ENCODE measurements at places on chromosomes 11 and 22.

DNA sequence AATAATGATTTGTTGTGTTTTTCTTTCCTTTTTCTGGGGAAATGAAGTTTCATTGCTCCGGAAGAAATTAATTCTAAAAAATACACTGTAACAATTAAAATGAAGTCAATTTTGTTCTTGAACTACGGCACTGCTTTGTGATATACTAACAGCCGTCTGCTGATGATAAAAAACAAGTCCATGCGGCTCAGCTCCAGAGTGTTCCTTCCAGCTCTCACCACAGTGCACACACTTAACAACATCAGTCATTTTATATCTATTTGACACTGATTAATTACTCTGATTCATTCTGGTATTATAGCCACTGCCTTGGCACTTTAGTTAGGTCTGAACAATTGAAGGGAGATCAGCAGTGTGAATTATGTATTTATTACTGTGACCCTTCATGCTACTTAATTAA is 97.4 kb upstream of the SLC6A5 start:
- DNase-seq, result no peak

DNA sequence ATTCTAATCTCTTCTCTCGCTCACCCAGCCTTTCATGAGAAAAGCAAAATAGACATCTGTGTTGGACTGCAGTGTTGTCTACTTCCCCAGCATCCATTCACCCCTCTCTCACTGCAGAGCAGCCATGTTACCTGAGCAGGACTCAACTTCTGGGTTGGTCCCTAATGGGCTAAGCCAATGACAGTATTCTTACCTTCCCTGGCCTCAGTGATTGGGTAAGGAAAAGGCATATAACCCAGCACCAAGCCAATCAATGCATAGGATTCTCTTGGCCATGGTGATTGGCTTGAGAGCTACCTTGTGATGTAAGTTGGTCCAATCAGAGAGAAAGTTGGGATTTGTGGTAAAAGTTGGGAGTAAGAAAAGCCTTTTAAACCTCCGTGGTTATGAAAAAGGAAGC is 99.8 kb upstream of the NECTIN1 start:
- no peak for DNase-seq

GRCh38 chr11:88353835-88354496 is 16.4 kb upstream of the CTSC start:
- DNase-seq, result no peak

GRCh38 chr11:126474220-126474619 is 118.7 kb downstream of the ST3GAL4 start:
- no peak for DNase-seq

DNA sequence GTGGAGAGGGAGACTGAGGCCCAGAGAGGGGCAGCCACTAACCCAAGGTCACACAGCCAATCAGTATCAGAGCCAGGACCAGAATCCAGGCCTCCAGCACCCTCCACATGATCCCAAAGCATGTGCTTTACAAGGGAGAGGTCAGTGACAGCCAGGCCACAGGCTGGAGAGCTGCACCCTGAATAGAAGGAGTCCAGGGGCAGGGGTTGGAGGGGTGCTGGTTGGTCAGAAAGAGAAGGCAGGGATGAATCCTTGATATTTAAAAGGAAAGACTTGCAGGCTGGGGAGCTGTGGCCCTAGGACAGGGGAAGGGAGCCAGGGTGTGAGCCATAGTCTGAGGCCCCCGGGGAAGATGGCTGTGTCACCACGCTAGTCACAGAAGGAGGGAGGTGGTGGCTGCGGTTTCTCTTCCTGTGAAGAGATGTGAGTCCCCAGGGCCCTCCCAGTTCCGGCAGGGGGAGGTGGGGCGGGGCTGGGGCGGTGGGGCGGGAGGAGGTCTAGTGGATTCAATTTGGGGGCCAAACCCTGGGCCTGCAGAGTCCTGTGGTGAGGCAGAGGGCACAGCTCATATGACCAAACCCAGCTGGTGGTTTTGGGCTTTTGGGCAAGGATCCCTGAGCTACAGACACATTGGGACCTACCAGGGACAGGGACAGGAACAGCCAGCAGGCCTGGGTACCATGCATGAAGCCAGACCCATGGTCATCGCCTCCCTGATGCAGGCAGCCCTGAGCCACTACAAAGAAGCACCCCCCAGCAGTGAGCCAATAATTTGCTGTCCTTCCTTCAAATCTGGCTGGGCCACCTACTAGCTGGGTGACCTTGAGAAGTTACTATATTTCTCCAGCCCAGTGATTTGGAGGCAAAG is 14.0 kb downstream of the RAC2 start:
- no peak for DNase-seq

- no peak for DNase-seq
Observed at GRCh38 chr11:116073854-116074837, 569.9 kb upstream of the CADM1 start.

GRCh38 chr11:57974848-57975601 is 48.7 kb upstream of the OR9Q1 start:
- no peak for DNase-seq

DNA sequence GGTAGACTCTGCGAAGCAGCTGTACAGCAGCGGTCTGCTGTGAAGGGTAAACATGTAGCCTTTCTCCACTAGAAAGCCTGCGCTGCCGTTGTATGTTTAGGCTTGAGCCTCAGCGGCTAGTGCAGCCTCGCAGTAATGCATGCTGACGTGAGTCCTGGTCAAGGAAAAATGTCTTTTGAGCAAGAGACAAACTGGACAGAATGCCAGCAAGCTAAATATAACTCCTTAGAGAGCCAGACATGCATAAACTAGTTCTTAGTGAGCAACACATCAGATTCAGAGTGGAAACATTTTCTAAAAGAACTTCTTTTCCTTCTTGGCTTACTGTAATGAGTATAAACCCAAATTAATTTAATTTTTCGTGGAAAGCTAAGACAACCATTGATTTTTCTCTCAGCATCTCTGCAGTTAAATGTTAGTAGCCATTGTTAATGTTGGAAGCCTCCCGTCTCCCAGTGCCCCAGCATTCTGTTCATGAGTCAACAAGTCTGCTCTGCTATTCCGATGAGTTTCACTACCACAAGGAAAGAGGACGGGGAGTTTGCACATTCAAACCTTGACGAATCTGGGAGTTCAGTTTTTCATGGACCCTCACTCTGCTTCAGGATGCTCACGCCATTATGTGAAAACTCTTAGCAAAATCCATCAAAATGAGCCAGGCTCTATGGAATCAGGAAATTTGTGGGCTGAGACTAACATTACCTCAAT is 51.4 kb downstream of the JAM3 start:
- DNase-seq, result no peak

DNA sequence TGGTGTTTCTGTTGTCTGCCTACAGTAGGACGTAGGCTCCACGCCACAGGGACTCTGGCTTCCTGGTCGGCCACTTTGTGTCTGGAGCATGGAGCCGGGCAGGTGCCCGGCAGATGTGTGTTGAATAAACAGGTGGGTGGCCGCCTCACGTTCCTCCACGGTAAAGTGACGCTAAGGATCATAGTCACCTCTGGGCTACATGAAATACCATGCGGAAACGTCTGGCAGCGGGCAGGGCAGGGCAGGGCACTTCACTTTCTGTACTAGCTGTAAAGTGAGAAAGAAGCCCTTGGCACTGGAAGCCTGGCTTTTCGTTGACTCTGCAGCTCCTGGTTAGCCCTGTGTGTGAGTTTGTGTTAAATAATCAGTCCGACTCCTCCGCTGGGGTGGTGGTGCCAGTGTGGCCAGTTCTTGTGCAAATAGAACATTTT is 52.4 kb downstream of the MCM5 start:
- no peak for DNase-seq

DNA sequence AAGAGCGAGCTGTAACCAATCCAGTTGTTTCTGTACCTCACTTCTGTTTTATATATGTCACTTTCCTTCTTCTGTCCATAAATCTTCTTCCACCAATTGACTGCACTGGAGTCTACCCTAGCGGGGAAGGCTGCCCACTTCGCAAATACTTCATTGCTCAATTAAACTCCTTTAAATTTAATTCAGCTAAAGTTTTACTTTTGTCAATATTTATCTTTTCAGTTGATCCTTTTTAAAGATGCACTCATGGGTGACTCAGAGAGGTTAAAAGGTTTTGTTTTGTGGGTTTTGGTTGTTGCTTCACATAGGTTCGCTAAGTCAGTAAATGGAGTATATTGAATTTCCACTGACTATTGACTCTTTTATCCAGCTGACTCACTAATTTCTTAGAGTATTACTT is 597.2 kb downstream of the DLG2 start:
- no peak for DNase-seq

- peak; percentile 82 for DNase-seq
Observed at GRCh38 chr11:120306519-120307242, 18.4 kb upstream of the TLCD5 start.

DNA sequence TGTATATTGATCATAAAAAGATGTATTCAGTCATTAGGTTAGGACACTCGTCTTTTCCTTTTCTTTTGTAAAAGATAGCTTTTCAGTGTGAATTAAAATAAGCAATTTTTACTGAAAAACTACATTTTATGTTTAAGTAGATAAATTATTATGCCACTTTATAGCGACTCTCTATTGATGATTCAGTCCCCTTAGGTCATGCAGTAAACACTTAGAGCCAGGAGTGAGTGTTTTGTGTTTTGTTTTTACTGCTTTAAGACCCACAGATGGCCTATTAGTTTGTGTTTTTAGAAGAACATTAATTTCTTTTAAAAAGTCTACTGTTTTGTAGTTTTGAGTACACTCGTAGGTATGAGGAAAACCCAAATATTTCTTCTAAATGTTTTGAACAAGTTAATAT is 86.6 kb downstream of the YAP1 start:
- no peak for DNase-seq

DNA sequence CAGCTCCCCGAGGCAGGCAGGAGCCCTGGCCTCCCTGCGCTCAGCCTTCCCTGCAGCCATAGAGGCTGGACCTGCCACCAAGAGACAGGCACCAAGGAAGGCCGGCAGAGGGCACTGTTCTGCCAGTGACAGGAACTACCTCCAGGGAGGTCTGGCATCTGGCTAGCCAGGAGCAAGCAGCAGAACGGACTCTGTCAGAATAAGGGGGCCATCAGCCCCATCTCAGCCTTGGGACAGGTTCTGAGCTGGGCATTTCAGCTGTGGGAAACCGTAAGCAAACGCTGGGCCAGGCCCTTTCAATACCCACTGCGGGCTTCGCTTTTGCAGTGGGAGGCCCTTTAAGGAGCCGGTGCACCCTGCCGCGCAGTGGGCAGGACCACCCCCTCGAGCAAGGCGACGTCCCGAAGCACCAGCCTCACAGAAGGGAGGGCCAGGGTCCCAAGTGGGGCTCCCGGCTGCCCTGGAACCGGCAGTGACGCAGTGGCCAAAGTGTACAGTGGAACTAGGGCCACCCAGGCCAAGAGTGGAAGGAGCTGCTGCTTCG is 18.2 kb downstream of the IFT27 start:
- DNase-seq, result peak; percentile 70

DNA sequence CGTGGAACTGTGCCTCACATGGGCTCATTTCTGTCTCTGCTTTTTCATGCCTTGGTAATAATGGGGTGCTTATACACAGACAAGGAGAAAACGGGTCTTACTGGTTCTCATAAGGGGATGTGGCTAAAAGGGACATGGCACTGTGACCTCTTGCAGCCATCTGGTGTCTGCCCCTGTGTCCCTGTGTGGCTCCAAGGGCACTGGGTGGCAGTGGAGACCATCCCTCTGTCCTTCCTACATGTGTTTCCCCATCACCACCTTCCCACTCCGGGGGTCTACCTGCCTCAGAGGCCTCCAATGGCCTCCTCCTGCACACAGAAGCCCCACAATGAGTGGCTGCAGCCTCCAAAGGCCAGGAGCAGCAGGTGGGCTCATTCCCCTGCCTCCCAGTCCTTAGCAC is 221.2 kb downstream of the CEP164 start:
- DNase-seq, result no peak
